Activated naive CD4-positive, alpha-beta T cell (primary cell): ENCODE measurements at places on chromosomes 6 and 20.

GRCh38 chr6:107805504-107805903 is 18.6 kb downstream of the SCML4 start:
- no peak for DNase-seq

- DNase-seq, result no peak
Observed at GRCh38 chr6:41716516-41717391, 18.7 kb downstream of the TFEB start.

DNA sequence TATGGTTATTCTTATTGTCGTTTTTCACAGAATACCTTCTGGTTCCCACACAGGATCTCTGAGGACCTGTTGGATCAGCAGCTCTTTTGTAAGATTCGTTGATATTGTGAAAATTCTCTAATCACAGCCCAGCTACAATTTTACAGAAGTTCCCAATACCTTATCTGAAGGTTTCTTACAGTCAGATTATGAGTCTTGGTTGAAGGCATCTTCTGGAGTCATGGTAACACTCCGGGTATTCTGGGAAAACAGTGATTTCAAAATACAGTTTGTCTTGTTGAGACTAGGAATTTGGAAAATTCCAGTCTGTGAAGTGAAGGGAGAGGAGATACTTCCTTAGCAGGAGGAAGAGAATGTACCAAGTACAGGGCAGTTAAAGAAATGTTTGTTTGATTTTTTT is 22.2 kb upstream of the HLA-C start:
- DNase-seq, result no peak

GRCh38 chr6:29005183-29005885 is at the start of gene ZNF311:
Gene ZNF311 (minus strand): TSS chr6:29005315. CDS start chr6:29003954, 1,361 bp downstream.
- DNase-seq, result no peak

- no peak for DNase-seq
Observed at GRCh38 chr6:63347599-63347998, 27.8 kb upstream of the LGSN start.
